ENCODE measurements at places on chromosomes 11 and 22.

DNA sequence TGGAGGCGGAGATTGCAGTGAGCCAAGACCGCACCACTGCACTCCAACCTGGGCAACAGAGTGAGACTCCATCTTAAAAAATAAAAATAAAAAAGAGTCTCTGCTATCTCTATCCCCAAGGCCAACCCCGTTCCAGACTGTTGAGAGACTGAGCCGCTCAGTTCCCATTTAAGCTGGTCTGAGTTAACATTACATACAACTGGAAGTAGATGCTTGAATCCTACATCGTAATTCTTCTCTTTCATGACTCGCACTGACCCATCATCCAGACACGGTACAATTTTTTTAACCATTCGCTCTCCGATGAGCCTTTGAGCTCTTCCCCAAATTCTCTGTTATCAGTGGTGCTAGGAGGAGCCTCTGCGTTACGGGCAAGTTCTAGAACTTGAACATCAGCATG lies 4.9 kb upstream of the CYTH4 start:
- DNase-seq, result no peak

DNA sequence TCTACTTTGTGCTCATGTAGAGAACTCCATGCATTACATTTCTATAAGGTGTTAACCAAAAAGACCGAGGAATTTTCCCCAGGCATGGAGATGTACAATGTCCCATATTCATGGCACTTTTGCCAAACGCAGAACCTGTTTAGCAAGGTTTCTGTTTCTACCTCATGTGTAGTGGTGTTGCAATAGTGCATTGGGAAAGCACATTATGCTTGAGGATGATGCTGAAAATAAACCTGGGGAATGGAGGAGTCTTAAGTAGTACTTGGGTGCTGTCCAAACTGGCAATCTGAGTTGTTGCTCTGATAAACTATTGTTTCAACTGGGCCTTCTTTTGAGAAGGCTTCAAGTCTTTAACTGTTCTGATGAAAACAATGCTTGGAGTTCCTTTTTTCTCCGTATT lies 11.5 kb upstream of the MUC15 start:
- no peak for DNase-seq

- DNase-seq, result no peak
Observed at GRCh38 chr11:59267196-59267595, 54.5 kb upstream of the MPEG1 start.

DNA sequence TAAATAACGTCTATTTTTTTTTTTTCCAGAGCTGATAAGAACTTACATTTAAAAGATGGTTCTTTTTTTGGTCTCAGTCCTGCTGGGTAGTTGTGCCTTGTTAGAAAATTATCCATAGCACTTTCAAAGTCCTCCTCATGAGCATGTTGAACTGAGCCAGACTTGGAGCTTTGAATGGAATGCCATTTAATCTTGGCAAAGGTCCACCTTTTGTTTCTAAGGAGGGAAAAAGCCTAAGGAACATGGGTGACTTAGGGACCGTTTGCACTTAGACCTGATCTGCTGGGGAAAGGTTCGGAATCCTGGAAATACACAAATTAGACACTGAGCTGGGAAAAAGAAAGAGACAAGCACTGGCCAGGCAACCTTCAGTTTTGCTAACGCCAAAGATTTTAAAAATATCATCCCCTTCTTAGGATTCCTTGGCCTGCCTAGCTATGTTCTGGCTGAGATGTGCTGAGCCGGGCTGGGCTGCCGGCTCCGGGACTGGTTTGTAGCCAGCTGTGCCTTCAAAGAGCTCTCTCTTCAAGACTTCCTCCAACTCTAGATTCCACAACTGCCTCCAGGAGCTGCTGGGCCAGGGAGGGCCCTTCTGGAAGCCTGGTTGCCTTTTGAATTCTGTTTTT lies 67.4 kb downstream of the ENDOD1 start:
- no peak for DNase-seq

DNA sequence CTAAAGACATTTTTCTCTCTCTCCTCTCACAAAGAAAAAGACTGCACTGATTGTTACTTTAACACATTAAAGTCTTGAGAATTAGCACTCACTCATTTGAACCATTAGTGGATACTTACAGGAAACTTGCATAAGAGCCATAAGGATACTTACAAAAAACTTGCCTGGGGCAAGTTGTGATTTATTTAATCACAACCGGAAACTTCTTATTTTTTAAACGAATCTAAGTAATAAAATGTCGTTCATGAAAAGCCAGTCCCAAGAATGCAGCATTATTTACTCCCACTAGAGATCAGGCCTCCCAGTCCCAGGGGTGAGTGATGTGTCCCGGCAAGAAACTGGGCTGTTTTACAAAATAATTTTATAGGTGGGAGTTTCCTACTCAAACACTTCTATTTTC lies 59.3 kb upstream of the TTC12 start:
- no peak for DNase-seq

DNA sequence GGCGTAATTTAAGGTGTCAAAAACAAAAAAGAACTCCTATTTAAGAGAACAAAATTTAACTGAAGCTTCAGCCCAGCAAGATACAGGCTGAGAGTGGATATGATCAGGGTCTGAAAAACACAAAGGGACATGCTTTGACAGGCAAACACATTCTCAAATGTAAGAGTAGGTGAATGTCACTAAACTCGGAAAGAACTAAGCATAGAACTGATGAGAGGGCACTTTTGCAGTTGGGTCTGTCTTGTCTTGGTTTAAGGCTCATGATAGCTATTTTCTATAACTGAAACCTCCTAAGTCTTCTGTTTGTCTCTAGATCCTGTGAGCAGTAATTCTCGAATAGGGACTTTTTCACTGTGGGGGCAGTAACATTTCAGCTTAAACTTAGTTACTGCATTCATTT lies 27.0 kb downstream of the F2 start:
- no peak for DNase-seq

- no peak for DNase-seq
Observed at GRCh38 chr11:70072861-70073755, 5.0 kb upstream of the ANO1 start.

DNA sequence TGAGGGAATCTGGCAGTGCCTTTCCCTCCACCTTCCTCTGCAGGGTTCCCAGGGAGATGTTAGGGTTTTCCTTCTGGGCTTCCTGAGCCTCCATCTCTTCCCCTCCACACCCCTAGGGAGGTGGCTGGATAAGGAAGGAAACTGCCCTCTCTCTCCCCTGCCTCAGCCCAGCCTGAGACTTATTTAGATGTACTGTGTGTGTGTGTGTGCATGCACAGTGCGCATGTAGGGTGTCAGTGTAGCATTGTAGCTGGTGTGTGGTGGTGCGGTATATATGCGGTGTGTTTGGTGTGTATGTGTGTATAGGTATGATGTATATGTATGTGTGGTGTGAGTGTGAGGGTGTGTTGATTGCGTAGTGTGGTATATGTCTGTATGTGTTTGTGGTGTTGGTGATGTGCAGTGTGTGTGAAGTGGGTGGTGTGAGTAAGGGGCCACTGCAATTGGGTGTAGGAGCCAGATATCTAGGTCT lies 1.5 kb downstream of the FXYD6 start:
- DNase-seq, result no peak

DNA sequence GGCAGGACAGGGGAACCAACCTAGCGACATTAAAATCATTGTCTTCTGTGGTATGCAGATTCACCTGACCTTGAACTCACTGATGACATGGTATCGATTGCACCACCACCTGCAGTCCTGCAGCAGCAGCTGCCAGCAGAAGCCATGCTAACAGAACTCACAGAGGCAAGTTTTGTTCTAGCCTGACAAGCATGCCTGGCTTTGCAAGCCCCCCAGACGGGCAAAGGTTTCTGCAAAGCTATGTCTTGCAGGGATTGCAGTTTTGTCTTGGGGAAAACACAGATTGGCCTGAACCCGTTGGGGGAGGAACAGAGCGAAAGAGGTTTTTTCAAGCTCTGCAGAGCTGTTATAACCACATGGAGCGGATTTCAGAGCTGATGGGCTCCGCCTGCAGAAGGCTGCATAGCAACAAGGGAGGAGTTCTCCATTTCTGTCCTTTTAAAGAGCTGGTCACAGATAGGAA lies 221.0 kb downstream of the HIPK3 start:
- no peak for DNase-seq

DNA sequence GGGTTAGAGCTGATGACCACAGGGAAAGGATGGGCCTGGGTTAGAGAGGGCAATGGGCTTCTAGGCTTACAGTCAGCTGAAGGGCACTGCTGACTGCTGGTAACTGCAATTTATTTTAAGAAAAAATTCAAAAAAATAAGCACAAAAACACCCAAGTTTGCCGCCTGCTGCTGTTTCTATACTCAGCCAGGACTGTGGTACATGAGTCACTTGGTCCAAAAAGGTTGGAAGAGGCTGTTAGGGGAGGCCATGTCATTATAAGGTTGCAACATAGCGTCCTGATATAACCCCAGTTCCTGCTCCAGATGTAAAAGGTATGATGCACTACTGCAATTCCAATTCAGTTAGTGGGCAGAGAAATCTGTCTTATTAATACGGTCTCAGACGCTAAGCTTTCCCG lies 98.9 kb downstream of the ETS1 start:
- no peak for DNase-seq

DNA sequence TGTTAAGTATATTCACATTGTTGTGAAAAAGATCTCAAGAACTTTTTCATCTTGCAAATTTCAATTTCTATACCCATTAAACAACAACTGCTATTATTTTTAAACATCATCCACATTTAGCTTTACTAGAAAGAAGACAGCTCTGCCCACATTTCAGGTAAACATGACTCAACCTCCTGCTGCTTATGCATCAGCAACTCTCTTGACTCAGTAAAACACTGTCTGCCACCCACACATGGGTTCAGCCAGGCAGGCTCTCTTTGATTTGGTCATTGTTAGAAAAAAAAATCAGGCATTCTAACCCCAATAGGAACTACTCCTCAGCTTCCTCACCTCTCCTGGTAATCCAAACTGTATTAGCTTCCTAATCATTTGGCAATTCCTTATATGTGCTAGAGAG lies 5.1 kb upstream of the ENDOD1 start:
- no peak for DNase-seq

DNA sequence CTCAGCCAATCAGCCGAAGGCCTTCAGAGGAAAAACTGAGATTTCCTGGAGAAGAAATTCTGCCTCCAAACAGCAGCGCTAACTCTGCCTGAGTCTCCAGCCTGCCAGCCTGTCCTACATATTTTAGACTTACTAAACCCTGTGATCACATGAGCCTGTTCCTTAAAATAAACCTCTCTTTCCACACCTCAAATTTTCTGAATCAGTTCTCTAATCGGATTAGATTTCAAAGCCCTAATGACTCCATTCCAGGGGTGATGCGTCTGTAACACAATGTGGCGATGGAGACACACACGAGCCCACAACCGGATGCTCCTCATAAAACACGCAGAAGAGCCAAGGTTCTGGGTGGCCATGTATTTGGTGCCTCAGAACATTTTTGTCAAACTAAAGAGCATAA lies 1371.2 kb downstream of the BRD1 start:
- no peak for DNase-seq
